ENCODE measurements at places on chromosomes 7 and 10.

DNA sequence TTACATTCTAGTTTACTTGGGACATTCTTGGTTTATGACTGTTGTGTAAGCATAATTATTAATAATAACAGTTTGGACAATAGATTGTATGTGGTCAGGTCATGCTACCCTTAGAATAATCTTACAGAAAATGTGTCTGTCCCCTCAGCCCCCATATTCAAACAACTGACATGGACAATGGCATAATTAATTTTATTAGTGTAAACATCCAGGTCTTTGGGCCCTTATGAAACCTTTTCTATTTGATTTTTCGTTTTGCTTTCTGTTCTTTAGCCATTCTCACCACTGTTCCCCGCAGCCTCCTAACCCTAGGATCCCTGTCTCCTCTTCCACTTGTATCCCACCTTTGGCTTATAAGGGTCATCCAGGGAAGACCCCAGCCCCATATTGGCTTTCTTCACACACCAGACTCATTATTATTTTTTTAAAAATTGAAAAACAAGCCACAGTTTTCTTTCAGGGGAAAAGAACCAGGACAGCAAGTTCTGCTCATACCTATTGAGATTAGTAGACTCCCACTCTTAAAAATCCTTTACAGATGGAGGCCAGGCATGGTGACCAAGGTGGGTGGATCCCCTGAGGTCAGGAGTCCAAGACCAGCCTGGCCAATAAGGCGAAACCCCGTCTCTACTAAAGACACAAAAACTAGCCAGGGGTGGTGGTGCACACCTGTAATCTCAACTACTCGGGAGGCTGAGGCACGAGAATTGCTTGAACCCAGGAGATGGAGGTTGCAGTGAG, 11.5 kb downstream of the VIM start:
- DNase-seq, result no peak

GRCh38 chr7:27316311-27316710, 73.7 kb downstream of the EVX1 start:
- no peak for DNase-seq

GRCh38 chr10:14422431-14422830, 91.7 kb upstream of the FRMD4A start:
- no peak for DNase-seq

DNA sequence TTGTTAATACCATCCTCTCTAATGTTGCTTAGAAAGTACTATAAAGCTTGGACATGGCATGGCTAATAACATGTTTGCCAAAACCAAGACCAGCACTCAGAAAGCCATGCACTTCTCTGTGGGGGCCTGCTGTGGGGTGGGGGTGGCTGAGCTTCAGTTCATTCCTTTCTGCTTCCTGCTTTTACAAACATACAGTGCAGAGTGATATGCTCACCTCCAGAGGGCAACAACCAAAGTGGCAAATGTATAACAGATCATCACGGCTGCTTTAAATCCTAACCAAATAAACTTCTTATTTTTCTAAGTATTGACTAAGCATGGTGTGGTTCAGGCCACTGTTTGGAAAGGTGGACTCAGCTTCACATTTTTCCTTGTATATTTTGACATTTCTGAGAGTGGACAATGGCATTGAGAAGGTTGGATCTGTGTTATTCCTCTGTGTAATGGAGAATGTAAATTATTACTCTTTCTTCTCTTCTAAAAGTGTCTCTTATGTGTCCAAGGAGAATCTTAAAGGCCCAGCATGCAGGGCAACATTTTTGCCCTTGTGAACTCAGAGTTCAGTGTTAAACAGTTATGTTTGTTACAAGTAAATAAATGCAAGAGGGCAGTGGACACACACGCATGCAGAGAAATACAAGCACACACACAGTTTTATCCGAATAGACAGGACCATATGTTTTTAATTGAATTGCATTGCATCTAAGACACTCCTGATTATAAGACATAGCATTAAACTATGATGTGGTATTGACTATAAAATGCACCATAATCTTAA, 186.1 kb downstream of the HERPUD2 start:
- no peak for DNase-seq

GRCh38 chr10:9811601-9812000, 1206.1 kb upstream of the CELF2 start:
- no peak for DNase-seq

GRCh38 chr7:12909483-12909882, 222.1 kb downstream of the ARL4A start:
- no peak for DNase-seq

DNA sequence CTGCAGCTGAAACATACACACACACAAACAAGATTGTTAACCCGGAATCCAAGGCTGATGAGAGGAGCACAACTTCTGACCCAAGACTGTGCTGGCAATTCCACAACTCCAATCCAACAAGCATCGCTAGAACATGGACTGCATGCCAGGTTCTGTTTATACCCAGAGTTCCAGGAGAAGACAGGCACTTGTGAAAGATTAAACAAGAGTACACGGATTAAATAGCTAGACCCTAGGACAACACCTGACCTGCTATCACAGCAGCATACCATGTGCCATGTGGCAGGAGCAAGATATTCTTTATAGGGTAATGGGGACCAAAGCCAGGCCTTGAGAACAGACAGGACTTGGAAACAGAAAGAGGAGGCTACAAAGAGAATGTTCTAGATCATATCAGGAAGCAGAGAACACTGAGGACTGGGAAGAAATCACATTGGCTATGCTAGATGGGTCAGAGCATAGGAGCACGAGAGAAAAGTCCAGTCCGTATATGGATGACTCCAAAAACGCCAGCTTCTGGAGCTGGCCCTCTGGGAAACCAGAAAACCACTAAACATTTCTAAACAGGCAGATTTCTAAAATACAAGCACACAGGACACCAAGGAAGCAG, 83.7 kb upstream of the ATP6V0A4 start:
- no peak for DNase-seq

- no peak for DNase-seq
Measured at GRCh38 chr10:60853107-60853506, 74.8 kb downstream of the CDK1 start.

DNA sequence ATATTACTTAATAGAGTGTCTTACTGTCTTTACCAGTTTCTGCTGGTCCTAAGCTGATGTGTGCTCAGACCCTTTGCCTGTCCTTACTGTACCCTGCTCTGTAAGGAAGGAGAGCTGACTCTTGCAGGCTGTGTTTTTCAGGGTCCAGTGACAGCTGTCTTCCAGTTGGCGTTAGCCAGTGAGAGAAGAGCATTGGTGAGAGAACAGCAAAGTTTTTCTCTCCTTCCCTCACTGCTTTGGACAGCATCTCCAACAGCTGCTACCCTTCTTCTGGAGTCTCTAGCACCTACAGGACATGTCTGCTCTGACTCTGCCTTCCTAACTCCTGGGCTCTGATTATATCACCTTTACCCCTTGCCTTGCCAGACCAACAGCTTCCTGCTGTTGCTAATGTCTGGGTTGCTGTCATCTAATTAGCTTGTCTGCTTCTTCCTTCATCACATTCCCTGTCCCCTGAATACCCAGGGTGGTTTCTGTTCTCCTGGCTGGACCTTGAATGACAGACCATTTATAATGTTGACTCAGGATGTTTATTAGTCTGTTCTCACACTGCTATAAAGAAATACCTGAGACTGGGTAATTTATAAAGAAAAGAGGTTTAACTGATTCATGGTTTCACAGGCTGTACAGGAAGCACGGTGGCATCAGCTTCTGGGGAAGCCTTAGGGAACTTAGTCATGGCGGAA, 23.5 kb upstream of the PANK1 start:
- DNase-seq, result no peak

GRCh38 chr10:132456881-132457280, 59.9 kb downstream of the PWWP2B start:
- DNase-seq, result no peak
